ENCODE measurements at places on chromosomes 11 and 22.

DNA sequence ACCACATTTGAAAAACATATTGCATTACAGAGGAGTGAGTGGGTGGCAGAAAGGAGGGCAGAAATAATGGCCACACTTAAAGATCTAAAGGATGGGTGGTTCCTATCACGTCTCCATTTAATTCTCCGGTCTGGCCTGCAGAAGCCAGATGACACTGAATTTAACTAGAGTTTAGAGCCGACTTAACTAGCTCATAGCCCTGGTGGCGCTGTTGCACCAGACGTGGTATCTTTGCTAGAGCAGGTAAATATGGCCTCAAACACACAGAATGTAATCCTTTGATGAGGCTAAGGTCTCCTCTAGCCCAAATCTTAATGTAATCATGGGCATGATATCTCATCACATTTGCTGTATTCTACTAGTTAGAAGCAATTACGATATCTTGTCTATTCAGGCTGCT is 51.5 kb upstream of the GAL start:
- no peak for DNase-seq

DNA sequence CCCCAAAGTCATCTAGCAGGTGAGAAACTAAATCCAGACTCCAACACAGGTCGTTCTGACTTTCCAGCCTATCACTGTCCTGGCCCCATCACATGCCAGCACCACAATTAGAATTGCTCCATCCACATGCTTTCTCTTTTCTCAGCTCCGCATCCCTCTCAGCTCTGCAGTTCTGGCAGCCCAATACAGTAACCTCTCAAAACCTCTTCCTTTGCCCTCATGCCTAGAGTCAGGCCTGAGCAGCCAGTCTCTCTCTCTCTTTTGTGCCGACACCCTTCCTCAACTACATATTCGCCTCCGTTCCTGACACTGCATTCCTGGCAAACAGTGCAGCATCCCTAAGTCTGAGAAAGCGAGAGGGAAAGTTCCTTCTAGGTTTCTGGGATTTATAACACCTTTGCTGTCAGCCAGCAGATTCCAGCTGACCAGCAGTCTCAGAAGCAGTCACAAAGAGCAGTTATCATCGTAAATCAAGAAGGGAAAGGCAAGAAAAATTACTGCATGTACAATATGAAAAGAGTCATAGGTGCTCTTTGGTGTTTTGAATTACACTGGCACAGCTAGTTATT is 258.0 kb downstream of the FAT3 start:
- no peak for DNase-seq

GRCh38 chr11:77547863-77548551 is 41.7 kb upstream of the AQP11 start:
- peak; percentile 8 for DNase-seq

GRCh38 chr11:127531167-127531566 is 530.6 kb upstream of the KIRREL3 start:
- DNase-seq, result no peak

- DNase-seq, result no peak
Observed at GRCh38 chr11:69156673-69157155, 979 bp downstream of the SMIM38 start.

DNA sequence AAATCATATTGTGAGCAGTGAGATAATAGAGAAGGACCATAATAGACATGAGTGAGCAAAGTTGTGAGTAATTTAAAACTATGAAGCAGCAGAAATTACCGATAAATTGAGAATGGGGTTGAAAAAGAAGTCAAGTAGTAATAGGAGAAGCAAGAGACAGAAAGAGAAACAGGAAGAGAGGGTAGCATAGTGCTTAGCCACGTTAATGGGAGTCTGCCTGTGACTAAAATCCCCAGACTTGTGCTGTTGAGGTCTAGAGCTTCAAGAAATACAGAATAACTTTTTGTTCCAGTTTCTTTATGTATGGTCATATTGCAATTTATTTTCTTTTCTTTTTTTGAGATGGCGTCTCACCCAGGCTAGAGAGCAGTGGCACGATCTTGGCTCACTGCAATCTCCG is 368.7 kb downstream of the METTL15 start:
- DNase-seq, result no peak

- no peak for DNase-seq
Observed at GRCh38 chr22:20595461-20595860, 88.1 kb downstream of the MED15 start.

DNA sequence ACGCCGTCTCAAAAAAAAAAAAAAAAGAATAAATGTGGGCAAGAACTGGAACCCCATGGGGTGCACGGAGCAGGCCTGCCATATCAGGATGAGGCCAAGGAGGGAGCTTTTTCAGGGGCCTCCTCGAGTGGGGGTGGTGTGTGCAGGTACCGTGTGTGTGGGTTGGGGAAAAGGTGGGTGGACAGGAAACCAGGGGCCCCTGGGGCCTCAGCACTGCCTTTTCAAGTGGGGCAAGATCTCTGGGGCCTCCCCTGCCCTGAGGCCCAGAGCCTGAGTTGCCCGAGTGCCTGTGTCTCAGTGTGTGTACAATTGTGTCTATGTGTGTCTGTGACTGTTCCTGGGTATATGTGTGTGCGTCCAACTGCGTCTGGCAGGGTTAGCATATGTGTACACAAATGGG is 23.8 kb downstream of the TEF start:
- no peak for DNase-seq

- no peak for DNase-seq
Observed at GRCh38 chr11:73759610-73760134, 1.2 kb downstream of the RAB6A start.

GRCh38 chr11:104819107-104819506 is 79.2 kb downstream of the CASP12 start:
- no peak for DNase-seq

DNA sequence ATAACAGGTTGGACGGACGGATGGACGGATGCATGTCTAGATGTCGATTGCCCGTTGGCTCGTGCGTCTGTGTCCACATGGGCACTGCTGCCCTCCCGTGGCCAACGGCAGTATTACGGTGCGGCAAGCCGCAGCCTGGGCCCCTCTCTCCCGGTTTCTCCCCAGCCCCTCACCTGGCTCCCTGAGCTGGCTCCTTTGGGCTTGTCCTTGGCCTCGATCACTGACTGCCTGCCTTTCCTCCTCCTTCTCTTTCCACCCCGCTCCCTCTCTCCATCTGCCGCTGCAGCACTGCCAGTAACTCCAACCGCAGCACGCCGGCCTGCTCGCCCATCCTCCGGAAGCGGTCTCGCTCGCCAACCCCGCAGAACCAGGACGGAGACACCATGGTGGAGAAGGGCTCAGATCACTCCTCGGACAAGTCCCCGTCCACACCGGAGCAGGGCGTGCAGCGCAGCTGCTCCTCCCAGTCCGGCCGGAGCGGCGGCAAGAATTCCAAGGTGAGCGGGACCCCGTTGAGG is 77.3 kb downstream of the SCN3B start:
- DNase-seq, result no peak

GRCh38 chr11:2510626-2511402 is 66.0 kb downstream of the KCNQ1 start:
- no peak for DNase-seq

All from NCI-H187 (cell line).